Activated CD8-positive, alpha-beta memory T cell treated with anti-CD3 and anti-CD28 coated beads, Interleukin-2, amount 50 U/mL, for 4 hours (primary cell): ENCODE measurements at places on chromosomes 5 and 9.
A peak's percentile ranks its signal among the peaks of the same experiment; 100 is the strongest.

GRCh38 chr5:84869675-84870074 lies 485.0 kb upstream of the EDIL3 start:
- no peak for DNase-seq

GRCh38 chr5:124996023-124996763 lies 249.8 kb upstream of the ZNF608 start:
- DNase-seq, result no peak

DNA sequence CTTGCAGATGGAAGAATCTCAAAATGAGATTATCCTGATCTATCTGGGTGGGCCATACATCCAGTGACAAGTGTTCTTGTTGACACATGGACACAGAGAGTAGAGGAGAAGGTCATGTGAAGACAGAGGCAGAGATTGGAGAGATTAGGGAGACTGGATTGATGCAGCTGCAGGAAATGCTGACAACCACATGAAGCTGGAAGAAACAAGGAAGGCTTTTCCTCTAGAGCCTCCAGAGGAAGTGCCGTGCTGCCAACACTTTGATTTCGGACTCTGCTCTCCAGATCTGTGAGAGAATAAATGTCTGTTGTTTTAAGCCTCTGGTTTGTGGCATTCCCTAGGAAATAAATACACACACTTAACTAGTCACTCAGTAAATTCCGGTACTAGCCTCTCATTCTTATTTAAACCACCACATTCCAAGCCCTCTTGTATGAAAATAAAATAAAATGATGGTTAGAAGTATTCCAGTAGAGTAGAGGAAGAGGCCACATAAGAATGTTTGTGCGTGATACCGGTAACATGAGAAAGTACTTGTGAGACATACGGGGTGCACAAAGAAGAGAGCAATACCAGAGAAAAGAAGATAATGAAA lies 110.9 kb upstream of the DMAC1 start:
- DNase-seq, result no peak

DNA sequence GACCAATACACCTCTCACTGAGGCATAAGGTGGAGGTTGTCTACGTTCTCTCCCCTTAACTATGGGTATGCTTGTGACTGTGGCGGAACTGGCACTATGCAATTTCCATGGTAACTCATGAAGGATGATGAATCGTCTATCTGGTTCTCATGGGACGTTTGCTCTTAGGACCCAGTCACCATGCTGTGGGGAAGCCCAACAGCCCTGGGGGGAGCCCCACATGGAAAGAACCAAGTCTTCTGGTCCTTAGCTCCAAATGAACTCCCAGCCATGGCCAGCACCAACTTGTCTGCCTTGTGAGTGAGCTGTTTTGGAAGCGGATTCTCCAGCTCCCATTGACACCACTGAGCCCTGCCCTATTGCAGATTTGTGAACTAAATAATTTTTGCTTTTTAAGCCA lies 188.7 kb upstream of the S1PR3 start:
- DNase-seq, result no peak

- DNase-seq, result peak; percentile 24
These were observed 3.6 kb downstream of the ERGIC1 start for GRCh38 chr5:172837640-172838039.

DNA sequence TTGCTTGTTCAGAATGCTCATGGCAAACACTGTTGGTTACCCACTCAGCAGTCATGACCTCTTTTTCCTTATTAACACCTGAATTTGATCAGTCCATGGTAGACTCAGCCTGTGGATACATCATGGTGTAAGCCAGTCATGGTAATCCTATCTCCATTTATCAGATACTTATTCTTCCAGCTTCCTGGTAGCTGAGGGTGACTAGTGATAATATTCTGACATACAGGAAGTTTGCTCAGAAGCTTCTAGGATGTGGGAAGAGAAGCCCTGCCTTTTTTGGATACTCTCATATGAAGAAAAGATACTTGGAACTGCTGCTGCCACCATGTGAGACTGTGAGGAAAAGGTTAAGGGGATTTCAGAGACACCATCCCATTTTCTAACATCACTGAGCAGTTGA lies 7.3 kb downstream of the GDA start:
- no peak for DNase-seq

- no peak for DNase-seq
These were observed 31.1 kb downstream of the PGGT1B start for GRCh38 chr5:115231598-115231997.

DNA sequence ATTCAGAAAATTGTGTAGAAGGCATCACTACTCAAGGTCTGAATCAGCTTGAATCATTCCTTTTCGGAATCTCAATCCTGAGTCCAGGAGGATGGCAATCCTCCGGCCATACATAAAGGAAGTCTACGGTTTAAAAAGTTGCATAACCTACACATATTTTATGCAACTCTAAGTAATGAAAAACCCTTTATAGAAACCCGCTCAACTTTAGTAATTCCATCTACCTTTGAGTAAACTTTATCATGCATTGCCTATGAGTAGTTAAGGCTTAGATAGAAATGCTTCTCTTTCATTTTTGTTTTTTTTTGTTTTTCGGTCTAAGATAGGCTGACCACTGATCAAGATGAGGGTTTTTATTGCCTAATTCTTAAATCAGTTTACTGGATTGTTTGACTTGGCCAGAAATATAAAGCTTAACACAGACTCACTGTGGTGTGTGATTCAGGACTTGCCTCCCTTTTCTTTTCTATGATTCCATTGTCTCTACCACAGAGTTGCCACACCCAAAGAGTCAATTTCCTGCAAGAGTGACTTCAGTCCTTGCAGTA lies 85.0 kb downstream of the LURAP1L start:
- no peak for DNase-seq

- no peak for DNase-seq
These were observed 1.5 kb upstream of the RETREG1 start for GRCh38 chr5:16618138-16618897.

DNA sequence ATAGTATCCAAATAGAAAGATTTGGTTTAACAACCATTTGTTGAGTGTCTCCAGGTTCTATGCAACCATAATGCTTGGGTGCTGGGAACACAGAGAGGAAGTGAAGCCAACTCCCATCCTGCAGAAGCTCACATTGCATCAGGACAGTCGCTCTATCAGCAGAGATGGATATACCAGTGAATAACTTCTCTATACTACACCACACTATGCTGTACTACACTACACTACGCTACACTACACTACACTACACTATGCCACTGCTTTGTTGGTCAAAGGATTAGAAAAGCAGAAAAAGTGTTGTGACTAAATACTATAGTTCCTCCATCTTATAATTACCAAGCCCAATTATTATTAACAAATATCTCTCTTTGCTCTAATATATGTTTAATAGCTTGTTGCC lies 89.2 kb upstream of the PRRC1 start:
- no peak for DNase-seq

DNA sequence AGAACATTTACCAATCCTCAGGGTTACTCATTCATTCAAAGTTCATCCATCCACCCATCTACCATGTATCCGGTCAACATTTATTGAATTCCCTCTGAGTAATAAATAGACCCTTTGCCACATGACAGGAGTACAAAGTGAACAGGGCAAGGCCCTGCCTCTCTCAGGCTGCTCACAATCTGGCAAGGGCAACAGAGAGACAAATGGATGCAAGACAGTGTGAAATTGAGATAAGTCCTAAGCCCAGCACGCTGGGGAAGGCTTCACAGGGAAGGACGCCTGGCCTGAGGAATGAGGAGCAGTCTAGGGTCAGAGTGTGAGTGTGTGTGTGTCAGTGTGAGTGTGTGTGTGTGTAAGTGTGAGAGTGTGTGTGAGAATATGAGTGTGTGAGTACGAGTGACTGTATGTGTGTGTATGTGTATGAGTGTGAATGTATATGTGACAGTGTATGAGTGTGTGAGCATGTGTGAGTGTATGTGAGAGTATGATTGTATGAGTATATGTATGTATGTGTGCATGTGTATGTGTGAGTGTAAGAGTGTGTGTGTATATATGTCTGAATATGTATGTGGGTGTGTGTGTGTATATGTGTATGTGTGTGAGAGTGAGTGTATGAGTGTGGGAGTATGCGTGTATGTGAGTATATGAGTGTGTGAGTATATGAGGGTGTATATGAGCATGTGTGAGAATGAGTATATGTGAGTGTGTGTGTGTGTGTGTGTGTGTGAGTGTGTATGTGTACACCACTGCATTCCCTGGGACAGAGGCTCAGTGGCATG lies 145.6 kb downstream of the FSTL4 start:
- DNase-seq, result no peak

DNA sequence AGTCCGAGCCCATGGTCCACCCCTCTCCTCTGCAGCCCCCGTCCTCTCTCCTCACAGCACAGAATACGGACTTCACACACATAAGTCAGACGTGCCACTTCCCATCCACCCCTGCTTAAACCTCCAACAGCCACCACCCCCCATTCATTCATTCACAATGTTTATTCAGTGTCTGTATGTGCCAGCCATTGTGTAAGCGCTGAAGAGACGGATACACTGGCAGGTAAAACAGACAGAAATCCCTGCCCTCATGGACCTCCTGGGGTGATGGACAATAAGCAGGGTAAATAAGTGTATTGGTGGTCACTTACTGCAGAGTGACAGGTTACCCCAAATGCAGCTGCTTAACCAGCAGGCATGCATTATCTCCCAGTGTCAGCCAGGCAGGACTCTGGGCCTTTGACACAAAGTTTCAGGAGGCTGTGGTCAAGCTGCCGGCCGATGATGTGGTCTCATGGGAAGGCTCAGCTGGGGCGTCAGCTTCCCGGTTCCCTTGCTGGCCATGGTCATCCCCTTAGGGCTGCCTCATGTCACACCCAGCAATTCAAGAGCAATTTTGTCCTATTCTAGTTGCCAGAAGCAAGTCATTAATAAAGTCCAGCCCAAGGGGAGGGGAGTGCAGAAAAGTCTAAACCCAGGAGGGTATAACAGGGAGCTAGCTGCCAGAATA lies 1.8 kb upstream of the PAXX start:
- no peak for DNase-seq

DNA sequence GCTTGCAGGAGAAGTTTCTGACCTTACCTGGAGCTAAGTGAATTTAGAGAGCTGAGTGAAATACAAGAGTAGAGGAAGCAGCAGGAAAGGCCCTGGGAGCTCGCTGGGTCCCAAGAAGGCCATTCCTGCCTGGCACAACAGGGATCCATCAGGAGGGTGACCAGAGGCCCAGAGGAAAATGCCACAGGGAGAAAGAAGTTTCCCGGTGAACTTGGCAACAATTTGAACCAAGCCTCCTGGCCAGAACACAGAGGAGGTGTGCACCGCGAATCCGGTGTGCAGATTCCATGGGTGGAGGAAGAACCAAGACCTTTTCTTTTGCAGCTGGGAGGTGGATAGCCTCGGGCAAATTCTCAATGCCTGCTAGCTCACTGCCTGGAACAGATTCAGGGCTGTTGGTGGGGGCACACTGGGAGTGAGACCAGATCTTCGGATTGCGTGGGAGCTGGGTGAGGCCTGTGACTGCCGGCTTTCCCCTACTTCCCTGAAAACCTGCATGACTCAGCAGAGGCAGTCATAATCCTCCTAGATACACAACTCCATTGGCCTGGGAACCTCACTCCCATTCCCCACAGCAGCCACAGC lies 1850.9 kb upstream of the NUDT12 start:
- DNase-seq, result no peak

GRCh38 chr5:58767104-58767503 lies 184.2 kb downstream of the RAB3C start:
- no peak for DNase-seq

GRCh38 chr5:13143630-13144029 lies 800.9 kb downstream of the DNAH5 start:
- DNase-seq, result no peak

DNA sequence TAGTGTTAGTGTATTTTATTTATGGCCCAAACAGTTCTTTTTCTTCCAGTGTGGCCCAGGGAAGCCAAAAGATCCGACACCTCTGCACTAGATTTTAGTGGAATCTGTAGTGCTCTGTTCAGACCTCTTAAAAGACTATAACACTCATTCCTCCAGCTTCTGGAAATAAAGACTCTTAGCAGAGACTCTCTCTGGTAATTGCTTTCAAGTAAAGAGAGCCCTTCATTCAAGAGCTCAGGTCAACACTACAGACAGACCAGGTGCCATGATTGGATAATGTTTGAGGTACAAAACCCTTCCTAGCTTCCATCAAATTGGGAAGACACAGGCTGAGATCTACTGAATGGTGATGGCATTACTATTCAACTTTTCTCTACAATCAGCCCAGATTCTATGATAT lies 255.8 kb downstream of the PRDM9 start:
- DNase-seq, result no peak

DNA sequence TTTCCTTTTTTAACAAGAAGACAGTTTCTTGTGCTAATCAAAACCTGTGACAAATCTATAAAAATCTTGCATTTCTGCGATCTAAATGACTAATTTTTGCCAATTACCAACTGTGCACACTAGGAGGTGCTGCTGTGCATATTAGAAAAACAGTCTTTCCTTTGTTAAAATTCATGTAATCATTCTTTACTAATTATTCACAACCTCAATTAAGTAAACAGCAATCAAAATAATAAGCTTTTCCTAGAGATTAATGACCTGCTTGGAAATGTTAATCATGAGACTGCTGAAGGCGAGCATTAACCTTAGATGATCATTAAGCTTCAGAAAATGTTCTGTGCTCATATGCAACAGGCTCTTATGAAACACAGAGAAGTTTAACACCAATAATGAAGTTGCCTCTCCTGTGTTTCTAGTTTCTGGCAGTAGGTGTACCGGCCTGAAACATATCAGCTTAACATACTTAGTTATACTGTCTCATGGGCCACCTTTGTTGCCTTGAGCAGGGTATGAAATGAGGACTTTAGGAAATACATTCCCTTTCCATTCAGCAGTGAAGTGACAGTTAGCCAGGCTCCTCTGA lies 17.7 kb downstream of the RFESD start:
- peak; percentile 34 for DNase-seq

DNA sequence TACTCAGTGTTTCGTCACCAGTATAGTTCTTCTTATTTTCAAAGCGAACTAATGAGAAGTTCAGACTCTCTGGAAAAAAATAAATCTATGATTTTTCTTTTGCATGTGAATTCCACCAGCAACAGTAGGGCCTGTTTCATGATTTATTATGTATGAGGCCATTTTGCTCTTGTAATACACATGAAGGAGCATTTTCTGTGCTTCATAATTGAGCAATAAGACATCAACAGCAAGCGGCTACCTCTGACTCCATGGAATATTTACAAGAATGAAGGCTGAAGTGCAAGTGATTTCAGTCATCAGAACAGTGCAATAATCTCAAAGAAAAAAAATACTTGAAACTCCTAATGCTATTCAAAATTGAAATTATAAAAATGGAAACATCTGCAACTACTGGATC lies 282.9 kb upstream of the EDIL3 start:
- no peak for DNase-seq

- DNase-seq, result no peak
These were observed 56.7 kb downstream of the TTLL11 start for GRCh38 chr9:122036408-122036807.
